Stimulated activated CD4-positive, alpha-beta T cell treated with anti-CD3 and anti-CD28 coated beads, Interleukin-15, amount 100 ng/mL, for 1 hour (primary cell): ENCODE measurements at places on chromosomes 5 and 9.

DNA sequence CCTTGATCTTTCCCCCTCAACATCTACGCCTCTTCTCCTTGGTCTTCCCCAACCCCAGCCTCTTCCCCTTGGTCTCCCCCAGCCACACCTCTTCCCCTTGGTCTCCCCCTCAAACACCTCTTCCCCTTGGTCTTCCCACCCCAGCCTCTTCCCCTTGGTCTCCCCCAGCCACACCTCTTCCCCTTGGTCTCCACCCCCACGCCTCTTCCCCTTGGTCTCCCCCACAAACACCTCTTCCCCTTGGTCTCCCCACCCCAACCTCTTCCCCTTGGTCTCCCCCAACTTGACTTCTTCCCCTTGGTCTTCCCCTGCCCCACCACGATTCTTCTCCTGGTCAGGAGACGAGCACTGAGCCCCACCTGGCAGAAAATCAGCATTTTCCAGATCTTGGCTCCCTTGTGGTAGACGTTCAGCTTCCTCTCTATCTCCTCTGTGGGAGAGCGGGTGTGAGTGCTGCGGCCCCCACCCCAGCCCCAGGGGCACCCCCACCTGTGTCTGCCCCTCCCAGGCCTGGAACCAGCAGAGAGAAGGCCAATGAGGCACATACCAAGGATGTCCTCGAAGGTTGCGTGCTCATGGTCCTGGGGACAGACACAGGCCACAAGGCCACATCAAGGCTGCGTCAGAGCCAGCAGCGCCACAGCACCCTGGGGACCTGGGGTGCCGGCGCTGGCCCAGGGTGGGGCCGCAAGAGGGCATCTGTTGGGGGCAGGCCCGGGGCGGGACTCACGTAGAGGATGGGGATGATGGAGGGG, 7.0 kb downstream of the NSMF start:
- DNase-seq = no peak

DNA sequence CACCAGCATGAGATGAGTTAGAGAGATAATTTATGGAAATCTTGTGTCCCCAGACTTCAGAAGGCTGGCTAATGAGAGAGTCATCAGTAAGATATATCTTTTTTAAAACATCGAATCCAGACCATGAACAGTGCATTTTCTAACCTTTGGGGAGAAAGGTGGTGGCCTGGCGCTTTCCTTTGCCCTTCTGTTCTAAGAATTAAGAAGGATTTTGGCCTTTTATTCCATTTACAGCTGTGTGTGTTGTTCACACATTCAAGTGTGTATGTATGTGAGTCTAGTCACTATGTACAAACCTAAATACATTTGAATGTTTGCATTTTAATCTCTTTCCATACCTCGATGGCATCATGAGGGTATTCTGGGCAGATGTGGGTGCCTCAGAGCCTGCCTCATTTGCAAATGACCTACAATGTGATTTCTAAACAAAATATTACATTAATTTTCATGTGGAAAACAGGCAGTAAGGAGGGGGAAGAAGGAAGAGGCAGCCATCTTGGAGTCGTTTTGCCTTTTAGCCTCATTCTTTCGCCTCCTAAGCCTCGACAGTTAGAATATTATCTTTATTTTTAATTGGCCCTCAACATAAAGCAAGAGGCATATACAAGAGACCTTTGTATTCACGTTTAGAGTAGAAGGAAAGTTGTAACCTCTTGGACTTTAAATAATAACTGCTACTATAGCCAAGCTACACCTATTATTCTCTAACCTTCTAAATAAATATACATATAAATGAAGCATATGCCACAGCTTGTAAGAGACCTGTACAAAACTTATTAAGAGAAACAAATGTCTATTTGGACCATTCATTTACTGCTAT, 125.3 kb upstream of the TMEM161B start:
- no peak for DNase-seq

GRCh38 chr5:132110930-132111329, 37.3 kb downstream of the CSF2 start:
- no peak for DNase-seq

- DNase-seq = peak; percentile 63
Observed at GRCh38 chr5:140362875-140363630, 3.1 kb downstream of the SLC4A9 start.

- DNase-seq = no peak
Observed at GRCh38 chr9:137630679-137631078, 11.9 kb downstream of the EHMT1 start.

DNA sequence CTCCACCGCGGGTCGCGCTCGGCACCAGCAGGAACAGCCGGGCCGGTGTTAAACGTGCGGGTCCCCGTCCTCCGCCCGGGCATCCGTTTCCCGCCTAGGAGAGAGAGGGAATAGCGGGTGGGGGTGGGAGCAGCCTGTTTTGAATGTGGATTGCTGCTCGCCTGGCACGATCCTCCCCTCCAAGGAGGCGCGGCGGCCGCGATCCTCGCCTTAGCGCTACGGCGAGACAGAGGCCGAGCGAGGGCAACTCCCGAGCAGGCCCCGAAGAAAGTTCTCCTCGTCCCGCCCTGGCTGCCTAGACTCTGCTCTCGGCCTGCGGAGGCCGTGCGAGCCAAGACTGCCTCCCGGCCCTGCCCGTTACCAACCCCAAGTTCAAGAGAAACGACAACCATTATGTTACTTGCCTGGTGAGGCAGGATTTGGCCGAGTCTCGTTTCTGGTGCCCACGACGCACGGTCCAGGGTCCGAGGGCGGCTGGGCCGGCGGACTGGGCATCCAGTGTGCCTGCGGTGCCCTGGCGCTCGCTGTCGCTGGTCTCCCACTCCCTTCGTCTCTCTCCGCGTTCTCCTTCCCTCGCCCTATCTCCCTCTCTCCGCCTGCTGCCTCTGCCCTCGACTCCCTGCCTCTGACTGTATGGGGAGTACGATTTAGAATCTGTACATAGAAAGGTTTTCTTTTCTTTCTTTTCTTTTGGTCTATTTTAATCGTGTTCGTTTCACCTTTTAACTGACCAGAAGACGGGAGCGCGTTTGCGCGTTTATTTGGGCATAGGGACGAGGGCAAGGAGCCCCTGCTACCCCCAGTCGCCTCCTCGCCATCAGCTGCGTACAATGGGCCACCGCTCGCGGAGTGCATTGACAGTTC, 724 bp downstream of the NR2F1-AS1 start:
- no peak for DNase-seq

- no peak for DNase-seq
Observed at GRCh38 chr5:88290801-88291200, 22.2 kb upstream of the TMEM161B start.

GRCh38 chr5:145378226-145378625, 456.9 kb downstream of the PRELID2 start:
- DNase-seq = no peak

- DNase-seq = no peak
Observed at GRCh38 chr9:35107297-35108290, 4.7 kb upstream of the STOML2 start.

- no peak for DNase-seq
Observed at GRCh38 chr5:113273948-113274347, 160.8 kb downstream of the TSSK1B start.

- DNase-seq = no peak
Observed at GRCh38 chr9:764105-764524, 77.4 kb upstream of the DMRT1 start.

- no peak for DNase-seq
Observed at GRCh38 chr5:145178641-145179523, 656.3 kb downstream of the PRELID2 start.

DNA sequence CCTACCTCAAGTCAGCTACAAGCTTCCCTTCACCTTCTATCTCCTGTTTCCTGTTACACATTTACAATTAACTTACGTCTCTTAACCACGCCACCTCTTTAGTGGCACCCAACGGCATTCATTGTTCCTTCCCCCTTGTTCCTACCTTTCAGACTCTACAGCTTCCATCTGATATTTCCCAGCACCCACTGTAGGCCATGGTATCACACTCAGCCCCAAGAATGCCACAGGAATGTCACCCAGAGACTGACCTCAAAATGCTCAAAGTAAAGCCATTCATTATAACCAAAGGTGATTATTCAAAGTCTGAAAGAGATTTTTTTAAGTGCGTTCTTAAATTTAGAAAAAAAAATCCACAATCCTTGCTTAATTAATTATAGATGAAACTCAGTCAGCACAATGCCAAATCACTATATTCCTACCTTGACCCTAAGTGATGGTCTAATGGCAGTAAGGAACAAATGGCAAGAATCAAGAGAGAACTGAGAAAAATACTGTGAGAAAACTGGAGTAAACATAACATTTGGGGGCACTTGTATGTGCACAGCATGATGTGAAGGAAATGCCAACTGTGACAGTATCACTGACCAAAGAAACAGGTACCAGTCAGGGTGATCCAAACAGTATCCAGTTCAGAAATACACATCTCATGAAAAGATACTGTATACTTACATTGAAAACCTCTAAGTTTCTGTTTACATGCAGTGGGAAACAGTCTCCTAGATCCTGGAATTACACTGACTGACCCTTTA, 52.1 kb downstream of the CTNND2 start:
- DNase-seq = no peak

DNA sequence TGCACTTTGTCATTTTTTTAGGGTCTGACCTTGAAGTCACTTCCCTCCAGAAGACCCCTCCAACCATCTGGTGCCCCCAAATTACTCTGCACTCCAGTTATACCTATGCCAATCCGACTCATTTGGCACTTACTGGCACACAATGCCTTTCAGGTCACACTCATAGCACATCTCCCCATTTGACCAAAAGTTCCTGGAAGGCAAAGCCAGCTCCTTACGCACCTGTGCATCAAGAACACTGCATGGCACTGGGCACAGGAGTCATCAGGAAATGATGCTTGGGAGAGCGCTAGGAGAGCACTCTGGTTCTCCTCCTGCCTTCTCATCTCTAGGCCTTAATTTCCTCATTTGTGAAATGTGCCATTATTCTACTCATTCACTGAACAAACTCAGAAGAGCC, 2.9 kb downstream of the TNIP1 start:
- DNase-seq = no peak

- no peak for DNase-seq
Observed at GRCh38 chr5:125612181-125612721, 811.0 kb upstream of the GRAMD2B start.

- no peak for DNase-seq
Observed at GRCh38 chr5:168879929-168880328, 300.8 kb upstream of the PANK3 start.

GRCh38 chr9:79578891-79579290, 7.1 kb downstream of the TLE4 start:
- no peak for DNase-seq

DNA sequence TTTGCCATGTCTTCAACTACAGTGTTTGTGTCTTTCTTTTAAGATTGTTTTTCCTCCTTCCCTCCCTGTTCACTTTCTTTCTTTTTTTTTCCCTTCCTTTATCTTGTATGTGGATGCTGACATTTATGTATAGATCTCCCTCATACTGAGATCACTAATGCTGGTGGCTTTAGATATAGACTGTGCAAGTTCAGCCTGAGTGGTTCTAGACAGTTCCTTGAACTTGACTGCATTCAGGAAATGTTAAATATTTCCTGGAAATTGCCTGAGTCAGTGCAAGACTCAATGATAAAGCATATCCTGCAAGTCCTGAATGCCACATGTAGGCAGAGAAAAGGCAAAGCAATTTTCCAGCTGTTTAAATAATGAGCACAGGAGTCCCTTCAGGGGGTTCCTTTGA, 182.5 kb upstream of the NR3C1 start:
- no peak for DNase-seq

GRCh38 chr9:26947736-26948135, 694 bp upstream of the PLAA start:
- peak; percentile 10 for DNase-seq

GRCh38 chr5:42807722-42808447, 3.8 kb downstream of the SELENOP start:
- DNase-seq = no peak

GRCh38 chr9:38346811-38347210, 45.7 kb upstream of the ALDH1B1 start:
- no peak for DNase-seq

- no peak for DNase-seq
Observed at GRCh38 chr5:72179816-72180440, 72.7 kb downstream of the MAP1B start.

GRCh38 chr5:179137016-179137642, 77.0 kb downstream of the ZNF354C start:
- DNase-seq = no peak

DNA sequence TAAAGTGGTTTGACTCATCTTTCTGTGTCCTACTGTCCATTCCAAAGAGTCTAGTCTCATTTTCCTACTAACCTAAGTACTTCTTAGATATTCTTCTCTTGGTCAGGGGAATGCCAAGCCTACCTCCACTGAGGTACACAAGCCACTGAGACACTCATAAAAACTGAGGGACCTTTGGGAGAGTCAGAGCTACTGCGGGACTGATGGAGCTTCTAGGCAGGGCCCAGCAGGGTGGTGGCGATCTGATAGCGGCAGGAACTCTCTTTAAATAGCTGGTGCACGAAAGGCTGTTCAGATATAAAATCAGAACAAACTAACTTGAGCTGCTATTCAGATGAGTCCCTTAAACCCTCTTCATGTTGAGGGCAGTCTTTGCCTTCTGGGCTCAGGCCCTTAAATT, 14.7 kb downstream of the NUP214 start:
- DNase-seq = no peak

GRCh38 chr9:121538221-121538620, 38.6 kb upstream of the GGTA1 start:
- DNase-seq = no peak

DNA sequence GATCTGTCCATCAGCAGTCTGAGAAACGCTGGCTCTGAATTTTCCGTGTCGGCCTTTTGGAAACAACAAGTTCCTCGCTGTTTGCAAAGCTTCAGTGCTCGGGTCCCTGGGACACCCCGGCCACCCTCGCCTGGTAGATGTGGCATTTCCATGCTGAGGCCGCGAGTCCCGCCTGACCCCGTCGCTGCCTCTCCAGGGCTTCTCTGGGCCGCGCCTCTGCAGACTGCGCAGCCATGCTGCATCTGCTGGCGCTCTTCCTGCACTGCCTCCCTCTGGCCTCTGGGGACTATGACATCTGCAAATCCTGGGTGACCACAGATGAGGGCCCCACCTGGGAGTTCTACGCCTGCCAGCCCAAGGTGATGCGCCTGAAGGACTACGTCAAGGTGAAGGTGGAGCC, 4.7 kb downstream of the NTNG2 start:
- no peak for DNase-seq

DNA sequence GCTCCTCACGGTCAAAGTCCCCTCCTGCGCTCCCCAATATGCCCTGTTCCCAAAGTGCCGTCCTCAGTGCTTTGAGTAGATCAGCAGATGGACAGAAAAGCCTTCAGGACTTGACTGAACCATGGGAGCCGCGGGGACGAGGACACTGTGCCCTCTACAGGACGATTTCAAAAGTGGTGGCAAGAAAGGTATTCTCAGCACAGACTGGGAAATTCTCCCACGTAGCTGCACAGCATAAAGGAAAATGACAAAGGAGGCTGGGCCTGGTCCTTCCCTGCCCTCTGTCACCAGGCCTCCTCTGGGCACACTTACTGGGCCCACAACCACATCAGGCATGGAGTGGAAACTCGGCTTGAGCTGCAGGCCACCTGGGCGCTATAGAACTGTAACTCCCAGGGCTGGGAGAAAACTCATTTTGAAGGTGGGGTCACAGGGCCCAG, 16.7 kb upstream of the MTMR12 start:
- DNase-seq = peak; percentile 20
